ENCODE measurements at places on chromosomes 3 and 15.

GRCh38 chr15:39651881-39652280, 71.0 kb downstream of the THBS1 start:
- DNase-seq, result no peak

GRCh38 chr3:160773722-160774121, 17.7 kb downstream of the PPM1L start:
- no peak for DNase-seq

GRCh38 chr3:38229036-38229435, 36.6 kb upstream of the SLC22A13 start:
- DNase-seq, result no peak

DNA sequence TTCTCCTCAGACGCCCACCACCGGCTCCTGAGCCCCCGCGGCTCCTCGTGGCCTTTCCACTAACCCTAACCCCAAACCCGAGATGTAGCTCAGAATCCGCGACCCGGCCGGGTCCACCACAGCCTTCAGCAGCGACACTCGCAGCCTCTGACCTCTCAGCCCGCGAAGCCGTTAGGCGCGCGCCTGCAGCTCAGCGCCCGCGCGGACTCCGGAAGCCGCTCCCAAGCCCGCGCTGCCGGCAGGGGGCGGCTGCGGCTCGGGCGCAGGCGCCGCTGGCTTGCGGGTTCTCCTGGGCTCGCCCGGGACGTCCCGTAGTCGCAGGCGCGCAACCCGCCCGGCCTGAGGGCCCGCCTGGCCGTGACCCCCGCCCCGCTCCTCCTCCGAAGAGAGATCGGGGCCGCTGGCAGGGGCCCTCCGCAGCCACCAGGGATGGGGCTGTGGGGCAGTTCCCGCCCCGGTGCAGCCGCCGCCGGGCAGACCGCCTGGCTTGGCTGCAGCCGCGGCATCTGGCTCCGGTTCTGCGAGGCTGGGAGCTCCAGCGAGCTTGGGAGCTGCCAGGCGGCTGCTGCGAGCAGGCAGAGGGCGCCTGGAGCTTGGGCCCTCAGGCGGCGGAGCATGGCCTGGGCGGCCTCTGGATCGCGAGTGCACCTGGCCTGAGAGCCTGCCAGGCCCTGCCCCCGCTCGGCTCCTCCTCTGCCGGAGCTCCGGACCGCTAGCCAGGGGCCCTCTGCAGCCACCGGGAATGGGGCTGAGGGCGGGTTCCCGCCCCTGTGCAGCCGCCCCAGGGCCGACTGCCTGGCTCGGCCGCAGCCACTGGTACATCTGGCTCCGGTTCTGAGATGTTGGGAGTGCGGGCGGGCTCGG, 120.7 kb downstream of the LMLN start:
- peak; percentile 34 for DNase-seq

DNA sequence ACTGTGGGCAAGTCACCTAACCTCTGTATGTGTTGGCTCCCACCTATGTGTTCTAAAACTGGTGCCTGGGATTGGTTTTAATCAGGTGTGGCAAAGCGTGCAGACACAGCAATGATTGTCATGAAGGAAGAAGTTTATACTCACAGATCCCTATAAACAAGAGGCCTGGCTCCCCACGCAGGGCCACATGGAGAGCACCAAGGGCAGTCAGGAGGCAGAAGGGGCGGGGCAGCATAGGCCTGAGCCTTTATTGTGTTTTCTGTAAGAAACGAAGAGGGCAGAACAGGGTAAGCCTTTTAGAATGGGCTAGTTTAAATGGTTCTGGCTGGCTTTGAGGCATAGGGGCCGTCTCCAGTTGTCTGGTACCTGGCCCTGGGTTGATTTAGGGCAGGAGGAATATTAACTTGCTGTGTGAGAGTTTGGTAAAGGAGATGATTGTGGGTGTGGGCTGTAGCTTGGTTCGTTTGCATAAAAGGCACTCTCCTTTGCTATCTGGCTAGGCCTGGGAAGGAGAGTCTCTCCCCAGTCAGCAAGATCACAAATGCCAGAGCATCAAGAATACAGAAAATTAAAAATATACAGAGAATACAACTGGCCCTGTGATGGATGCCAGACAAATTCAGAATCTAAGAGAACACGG, 2.2 kb upstream of the FBXW12 start:
- DNase-seq, result no peak

DNA sequence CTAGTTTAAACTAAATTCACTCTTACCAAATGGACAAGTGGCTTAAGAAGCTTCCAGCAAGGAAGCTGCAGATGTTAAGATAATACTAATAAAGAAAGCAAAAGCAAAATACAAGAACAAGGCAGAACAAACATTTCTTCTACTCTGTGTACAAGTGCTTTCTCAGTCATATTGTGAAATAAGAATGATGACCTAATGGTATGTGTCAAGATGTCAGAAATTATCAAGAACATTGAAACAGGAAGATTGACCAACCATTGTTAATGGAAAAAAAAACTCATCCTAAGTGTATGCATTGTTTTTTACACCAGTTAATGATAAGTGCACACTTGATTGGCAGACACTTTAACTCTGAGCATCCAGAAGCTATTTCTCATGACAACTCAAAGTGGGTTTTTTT, 65.4 kb upstream of the P2RY1 start:
- DNase-seq, result no peak

DNA sequence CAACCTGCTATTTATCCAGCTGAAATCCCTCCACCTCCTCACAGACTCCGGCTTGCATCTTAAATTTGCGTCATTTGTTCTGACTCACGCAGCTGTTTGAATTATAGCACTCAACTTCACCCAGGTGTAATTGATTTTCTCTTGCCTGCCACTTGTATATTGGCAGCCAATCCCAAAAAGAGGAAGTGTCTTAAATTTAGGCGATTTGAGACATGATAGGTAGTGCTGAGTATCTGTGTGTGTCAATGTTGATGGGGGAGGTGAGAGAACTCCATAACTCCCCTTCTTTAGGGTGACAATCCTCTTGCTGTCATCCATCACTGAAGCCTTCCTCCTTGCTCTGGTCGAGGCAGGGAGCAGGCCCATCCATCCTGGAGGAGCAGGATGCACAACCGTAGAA, 77.2 kb upstream of the TPRG1 start:
- DNase-seq, result no peak

DNA sequence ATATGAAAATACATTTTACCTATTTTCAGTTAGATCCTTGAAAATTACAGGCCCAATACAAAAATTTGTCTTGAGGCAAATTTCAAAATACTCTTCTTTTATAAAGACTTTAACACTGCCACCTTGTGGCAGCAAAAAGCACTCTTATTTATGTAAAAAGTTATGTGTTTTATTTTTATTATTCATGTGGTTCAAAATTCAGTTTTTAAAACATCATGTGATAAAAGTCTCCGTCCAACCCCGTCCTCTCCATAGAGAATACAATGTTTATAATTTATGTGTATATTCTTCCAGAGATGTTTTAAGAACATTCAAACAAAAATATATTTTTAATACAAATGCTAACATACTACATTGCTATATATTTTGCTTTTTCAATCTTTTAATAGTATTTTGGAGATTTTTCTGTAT, 36.9 kb upstream of the TRIM59 start:
- peak; percentile 65 for DNase-seq

DNA sequence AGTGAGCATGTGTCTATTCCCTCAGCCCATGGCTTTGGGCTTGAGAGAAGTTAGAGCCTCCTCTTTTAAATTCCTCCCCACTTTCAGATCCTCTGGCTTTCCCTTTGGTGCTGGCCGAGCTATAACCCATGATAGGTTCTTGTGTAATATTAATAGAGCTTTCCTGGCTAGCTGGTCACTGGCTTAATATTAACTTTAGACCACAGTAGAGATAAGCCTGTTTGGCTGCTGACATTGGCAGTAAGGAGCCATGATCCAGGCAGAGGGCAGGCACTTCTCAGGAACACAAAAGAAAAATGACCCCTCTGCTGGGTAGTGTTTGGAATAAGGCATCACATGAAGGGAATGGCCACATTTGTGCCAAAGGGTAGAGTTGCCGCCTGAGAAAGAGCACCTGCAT, 65.4 kb upstream of the UMPS start:
- no peak for DNase-seq

GRCh38 chr3:57281715-57282114, 10.8 kb downstream of the ASB14 start:
- DNase-seq, result no peak

GRCh38 chr15:82178061-82178460, 84.5 kb downstream of the EFL1 start:
- DNase-seq, result no peak

- DNase-seq, result no peak
Measured at GRCh38 chr15:56786966-56787365, 53.7 kb upstream of the ZNF280D start.

GRCh38 chr3:79247725-79248043, 520.1 kb downstream of the ROBO1 start:
- DNase-seq, result no peak

DNA sequence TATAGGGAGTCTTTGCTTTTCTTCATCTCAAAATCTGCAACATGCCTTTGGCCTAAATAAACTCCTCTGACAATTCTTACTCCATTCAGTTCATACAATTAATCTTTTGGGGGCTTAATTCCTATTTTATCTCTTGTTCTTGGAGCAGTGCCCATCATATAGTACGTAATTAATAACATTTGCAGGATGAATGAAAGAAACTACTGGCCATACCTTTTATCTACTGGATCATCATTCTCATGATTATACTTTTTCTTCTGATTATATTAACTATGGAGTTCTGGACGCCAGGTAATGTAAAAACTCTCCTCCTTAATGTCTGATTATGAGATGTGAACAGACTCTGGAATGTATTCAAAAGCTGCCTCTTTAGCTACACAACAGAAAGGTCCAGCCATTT, 46.5 kb upstream of the SCN5A start:
- DNase-seq, result no peak

DNA sequence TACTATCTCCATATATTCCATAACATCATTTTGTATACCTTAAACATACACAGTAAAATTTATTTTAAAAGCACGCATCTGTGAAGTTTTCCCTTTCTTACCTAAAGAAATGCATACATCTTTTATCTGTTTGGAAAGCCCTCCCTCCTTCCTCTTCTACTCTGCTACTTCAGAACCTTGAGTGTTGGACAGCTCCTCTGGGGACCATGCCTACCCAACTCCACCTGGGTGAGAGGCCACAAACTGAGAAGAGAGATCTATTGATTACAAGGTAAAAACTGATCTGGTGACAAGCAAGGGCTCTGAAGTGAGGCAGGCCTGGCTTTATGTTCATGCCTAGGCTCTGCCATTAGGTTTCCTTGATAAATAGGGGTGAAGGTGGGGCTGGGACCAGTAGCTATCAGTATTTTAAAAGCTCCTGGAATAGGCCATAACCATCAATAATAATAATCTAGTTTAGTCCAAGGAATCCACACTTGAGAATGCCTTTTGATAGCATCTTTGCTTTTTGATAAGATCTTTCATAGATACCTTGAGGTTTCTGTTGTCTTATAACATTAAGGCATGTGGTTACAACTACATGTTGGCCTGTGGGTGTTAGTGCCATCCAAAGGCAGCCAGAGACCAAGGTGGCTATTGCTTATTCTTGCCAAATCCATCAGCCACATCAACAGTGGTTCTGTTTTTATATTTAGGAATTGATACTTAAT, 148.8 kb downstream of the KCNMB2 start:
- DNase-seq, result peak; percentile 58

DNA sequence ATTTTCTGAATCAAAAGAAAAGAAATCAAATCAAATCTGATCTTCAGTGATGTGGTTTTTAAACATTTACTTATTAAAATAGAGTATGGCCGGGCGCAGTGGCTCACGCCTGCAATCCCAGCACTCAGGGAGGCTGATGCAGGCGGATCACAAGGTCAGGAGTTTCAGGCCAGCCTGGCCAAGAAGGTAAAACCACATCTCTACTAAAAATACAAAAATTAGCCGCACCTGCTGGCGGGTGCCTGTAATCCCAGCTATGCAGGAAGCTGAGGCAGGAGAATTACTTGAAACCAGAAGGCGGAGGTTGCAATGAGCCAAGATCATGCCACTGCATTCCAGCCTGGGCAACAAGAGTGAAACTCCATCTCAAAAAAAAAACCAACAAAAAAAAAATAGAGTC, 169.1 kb downstream of the ULK4 start:
- no peak for DNase-seq

DNA sequence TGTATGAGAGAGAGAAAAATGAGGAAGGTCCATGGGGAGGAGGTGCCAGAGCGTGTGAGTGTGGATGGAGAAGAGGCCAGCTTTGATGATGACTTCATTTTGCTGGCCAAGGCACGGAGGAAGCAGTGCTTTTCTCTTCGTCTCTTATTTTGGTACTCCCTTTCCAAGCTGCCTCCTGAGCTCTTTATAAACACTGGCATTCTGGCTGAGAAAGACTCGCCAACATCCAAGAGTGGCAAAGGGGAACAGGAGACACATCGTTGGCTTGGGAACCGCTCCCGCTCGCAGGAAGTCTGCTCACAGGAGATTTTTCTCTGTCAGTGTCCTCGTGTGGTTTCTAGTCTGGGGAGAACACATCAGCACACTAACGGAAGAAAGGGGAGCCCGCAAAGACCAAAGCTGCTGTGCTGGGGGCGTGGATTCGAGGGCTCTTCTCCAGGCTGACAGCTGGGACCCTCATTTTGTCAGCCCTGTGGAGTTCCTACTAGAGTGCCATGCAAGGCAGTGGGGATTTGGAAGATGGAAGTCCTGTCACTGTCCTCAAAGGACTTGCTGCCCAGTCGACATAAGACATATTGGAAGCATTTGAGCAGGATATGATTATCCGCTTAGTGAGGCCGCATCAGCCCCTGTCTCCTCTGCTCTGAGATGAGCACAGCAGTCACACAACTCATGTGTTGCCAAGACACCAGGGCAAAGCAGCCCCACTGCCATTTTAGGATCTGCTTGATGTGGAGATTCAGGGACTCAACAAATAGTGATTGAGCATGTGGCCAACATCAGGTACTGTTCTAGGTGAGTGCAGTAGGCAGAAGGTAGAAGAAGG, 8.0 kb upstream of the SEMA4B start:
- DNase-seq, result peak; percentile 76

DNA sequence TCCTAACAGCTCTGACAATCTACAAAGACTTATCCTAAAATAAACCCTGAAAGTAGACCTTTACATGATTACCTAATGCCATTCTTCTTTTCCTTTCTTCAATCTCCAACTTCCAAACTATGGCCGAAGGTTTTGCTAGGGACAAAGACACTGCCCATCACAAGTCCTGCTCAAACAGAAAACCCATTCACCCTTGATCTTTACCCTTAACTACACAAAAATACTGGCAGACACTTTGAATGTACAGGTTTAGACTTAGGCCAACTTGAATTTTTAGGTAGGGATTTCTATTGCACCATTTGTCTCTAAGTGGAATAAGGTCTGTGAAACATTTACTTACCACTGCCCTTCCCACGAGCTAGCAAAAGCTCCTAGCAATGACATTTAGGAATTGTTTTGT, 64.6 kb downstream of the TMEM212 start:
- DNase-seq, result no peak

- no peak for DNase-seq
Measured at GRCh38 chr3:35484929-35485530, 154.3 kb upstream of the ARPP21 start.

DNA sequence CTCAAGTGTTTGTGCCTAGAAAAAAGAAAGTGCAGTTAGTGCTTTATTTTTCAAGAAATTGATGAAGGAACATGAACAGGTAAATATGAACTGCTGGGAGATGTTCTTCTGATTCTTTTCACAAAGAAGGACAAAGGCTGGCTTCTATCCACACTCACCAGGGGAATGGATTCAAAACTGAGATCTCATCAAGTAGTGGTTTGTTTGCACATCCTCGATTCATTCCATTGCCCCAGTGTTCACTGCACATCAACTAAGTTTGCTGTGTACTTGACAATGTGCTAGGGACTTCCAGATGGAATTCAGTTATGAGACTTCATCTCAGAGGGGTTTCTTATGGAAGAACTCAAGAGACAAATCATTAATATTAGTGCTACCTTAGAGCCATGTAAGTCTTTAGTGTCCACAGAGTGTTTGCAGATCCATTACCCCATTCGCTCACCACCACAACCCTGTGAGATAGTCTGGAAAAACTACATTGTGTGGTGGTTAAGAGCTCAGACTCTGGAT, 332.9 kb upstream of the PPP2R3A start:
- DNase-seq, result no peak

Data from Kasumi-1 (cell line).